ENCODE measurements at places on chromosomes 4 and X.

GRCh38 chr4:176334066-176334465, 14.3 kb downstream of the SPCS3 start:
- no peak for DNase-seq

- DNase-seq, result no peak
These were observed 110.7 kb downstream of the TMEM47 start for GRCh38 chrX:34546366-34546765.

- no peak for DNase-seq
These were observed 7.4 kb downstream of the WDR44 start for GRCh38 chrX:118353081-118353850.

- DNase-seq, result no peak
These were observed 22.1 kb downstream of the DOK7 start for GRCh38 chr4:3485011-3485791.

DNA sequence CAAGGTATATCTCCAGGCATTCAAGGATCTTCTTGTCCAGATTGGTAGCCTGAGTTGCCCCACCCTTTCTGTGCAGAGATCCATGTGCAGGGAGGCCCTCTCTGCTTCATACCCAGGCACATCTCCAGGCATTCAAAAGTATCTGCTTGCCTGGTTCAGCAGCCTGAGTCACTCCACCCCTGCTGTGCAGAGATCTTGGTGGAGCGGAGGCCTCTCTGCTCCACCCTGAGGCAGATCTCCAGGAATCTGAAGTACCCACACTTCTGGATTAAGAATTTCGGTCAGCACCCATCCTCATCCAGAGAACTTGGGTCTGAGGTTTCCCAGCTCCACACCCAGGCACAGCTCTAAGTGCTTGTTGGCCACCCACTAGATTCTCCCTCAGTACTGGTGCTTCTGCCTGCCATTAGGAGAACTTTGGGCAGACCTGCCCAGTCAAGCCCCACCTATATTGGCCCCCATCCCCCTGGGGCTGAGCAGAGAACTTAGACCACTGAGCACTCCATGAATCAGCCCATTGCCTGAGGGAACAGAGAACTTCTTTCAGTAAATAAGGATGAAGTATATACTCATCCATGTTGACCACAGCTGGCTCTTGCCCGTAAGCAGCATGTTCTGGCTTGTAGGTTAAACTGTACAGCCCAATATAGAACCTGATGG, 199.5 kb upstream of the ZCCHC13 start:
- DNase-seq, result no peak

DNA sequence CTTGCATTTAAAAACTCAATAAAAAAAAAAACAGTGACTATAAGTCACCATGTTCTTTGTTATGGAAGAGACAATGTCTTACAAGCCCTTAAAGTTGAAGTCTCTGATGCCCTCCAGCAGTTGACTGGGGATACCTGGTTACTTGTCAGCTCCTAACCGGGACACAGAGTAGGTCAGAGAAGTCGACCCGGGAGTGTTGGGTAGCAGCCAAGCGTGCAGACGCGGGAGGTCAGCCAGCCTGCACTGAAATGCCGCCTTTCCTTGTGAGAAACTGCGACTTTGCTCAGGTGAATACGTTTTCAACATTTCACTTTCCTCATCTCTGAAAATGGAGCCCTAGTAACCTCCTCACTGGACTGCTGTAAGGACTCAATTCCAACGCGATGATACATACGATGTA, 81.8 kb downstream of the F11 start:
- no peak for DNase-seq

GRCh38 chr4:105509291-105509690, 35.4 kb upstream of the PPA2 start:
- no peak for DNase-seq

Data from left colon (tissue), 2 donors.